ENCODE measurements at places on chromosomes 5 and 9.

DNA sequence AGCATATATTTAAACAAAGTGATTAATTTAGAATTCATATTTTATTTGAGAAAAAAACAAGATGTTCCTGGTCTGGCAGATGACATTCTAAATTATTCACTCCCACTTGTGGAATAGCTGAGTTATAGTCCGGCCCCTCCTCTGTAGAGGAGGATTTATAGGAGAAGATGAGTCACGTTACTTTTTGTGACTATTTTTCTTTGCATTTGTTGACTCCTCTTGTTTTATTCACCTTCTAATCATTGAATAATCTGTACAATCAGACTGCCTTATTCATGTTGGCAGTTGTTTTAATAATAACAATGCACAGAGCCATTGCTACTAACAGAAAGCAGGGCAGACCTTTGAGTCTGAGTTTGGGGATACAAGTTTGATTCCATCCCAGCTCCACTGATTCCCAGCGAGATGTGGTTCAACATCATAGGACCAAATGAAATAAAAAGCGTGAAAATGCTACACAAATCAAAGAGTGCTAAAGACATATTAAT lies 23.2 kb downstream of the DOCK8 start:
- DNase-seq = no peak

DNA sequence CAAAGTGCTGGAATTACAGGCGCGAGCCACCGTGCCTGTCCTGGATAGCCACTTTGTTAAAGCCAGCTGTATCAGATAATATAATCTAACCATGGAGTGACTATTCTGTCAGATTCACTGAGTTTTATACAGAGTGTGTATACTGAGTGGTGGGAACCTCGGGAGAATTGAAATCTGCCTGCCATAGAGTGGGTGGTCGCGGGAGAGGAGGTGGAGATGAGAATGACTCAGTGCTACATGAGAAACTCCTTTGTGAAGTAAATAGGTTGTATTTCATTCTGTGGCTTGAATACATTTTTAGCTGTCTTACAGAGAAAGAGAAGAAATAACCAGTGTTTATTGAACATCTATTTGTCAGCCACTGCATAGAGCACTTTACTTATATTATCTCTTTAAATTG lies 26.4 kb downstream of the ATP6V0E1 start:
- DNase-seq = no peak

GRCh38 chr5:127369796-127370195 lies 79.2 kb downstream of the MEGF10 start:
- no peak for DNase-seq

DNA sequence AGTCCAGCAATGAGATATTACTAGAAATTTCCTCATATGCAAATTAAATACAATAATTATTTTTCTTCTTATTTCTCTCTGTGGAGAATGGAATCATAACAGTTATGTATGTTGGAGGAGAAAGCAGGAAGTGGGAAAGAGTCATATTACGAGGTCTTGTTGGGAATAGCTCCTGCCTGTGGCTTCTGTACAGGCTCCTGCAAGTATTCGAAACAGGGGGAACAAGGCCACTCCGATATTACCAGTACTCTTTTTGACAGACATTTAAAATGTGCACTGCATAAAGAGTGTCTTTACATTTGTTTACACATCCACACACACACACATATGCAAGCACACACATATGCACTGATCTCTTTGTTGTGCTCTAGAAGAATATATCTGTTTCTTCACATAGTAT lies 812.0 kb upstream of the ZNF608 start:
- DNase-seq = no peak

- DNase-seq = no peak
Observed at GRCh38 chr5:20649966-20650365, 662.0 kb upstream of the CDH18 start.

All from cortex of kidney (tissue), 1 donor.